ENCODE measurements at places on chromosomes 16 and 17.

GRCh38 chr17:80291260-80291659, 30.6 kb downstream of the RNF213 start:
- no peak for DNase-seq

DNA sequence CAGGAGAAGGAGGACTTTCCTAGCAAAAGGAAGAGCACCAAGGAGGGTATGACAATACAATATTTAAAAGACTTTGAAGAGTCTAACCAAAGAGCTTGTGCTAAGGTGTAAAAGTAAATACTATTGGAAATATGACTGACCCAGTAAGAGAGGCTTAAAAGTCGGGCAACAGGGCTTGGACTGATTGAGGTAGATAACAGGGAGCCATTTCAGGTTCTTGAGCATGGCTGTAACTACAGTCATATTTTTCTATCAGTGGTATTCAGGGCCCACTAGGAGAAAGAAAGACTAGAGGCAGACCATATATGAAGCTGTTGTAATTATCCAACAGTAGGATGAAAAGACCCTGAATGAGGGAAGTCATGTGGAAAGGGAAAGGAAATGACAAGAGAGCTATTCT, 62.3 kb downstream of the SMURF2 start:
- DNase-seq = no peak

DNA sequence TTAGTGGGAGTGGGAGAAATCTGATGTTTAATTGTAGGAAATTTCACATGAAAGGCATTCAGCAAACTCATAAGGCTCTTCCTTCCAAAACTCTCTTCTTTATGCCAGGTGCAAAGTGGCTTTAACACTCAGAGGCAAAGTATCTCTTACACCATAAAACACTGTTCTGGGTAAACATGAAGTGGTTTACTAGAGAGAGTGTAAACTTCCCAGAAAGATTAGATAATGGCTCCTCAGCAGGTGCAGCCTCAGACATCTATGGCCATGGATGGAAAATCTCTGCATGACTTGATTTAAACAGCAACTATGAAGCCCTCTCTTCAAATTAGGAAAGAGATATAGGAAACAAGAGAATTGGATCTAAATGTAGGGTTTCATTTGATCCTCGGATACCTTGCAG, 583.1 kb upstream of the SALL1 start:
- no peak for DNase-seq

DNA sequence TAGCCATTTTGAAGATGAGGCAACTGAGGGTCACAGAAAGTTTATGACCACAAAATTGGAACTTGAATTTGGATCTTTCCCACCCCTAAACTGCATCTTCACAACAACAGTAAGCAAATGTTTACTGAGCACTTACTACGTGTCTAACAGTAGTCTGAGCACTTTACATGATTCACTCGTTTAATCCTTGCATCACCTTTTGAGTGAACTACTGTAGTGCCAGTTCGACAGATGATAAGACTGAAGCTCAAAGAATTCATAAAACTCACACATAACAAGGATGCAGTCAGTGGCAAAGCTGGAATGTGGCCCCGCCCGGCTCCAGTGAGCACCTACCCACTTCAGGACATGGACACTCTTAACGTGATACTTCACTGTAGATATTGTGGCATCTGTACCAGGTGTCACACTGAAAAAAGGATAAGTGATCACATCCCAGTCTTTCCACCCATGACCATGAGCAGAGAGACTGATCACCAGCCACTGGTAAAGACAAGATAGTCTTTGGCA, 36.0 kb upstream of the HLF start:
- DNase-seq = no peak

- no peak for DNase-seq
These were observed 15.3 kb downstream of the RNF43 start for GRCh38 chr17:58402047-58402446.

DNA sequence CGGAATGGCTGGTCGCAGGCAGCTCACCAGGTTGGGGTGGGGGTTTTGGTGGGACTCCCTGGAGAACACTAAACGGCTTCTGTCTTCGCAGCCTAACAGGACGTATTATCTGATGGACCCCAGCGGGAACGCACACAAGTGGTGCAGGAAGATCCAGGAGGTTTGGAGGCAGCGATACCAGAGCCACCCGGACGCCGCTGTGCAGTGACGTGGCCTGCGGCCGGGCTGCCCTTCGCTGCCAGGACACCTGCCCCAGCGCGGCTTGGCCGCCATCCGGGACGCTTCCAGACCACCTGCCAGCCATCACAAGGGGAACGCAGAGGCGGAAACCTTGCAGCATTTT, 59.7 kb downstream of the PDPK1 start:
- no peak for DNase-seq

GRCh38 chr17:57708410-57708809, 36.7 kb downstream of the CCDC182 start:
- no peak for DNase-seq

- no peak for DNase-seq
These were observed 100.6 kb downstream of the ZNF423 start for GRCh38 chr16:49755313-49755620.

- no peak for DNase-seq
These were observed 573.7 kb upstream of the KIF2B start for GRCh38 chr17:53249036-53249435.

GRCh38 chr17:40531051-40531991, 29.9 kb upstream of the TNS4 start:
- peak; percentile 72 for DNase-seq

- no peak for DNase-seq
These were observed 86.0 kb downstream of the AIPL1 start for GRCh38 chr17:6348891-6349290.

DNA sequence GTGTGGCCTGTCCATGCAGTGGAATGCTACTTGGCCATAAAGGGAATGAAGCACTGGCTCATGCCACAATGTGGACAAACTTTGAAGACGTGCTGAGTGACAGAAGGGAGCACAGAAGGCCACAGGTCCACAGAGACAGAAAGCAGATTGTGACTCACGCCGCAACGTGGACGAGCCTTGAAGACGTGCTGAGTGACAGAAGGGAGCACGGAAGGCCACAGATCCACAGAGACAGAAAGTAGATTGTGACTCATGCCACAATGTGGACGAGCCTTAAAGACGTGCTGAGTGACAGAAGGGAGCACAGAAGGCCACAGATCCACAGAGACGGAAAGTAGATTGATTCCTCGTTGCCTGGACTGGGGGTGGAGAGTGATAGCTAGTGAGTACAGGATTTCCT, 19.2 kb downstream of the ZC3H18 start:
- DNase-seq = no peak

- no peak for DNase-seq
These were observed 19.0 kb upstream of the RMI2 start for GRCh38 chr16:11326084-11326736.

GRCh38 chr16:51154271-51155171, 3.5 kb upstream of the SALL1 start:
- no peak for DNase-seq

DNA sequence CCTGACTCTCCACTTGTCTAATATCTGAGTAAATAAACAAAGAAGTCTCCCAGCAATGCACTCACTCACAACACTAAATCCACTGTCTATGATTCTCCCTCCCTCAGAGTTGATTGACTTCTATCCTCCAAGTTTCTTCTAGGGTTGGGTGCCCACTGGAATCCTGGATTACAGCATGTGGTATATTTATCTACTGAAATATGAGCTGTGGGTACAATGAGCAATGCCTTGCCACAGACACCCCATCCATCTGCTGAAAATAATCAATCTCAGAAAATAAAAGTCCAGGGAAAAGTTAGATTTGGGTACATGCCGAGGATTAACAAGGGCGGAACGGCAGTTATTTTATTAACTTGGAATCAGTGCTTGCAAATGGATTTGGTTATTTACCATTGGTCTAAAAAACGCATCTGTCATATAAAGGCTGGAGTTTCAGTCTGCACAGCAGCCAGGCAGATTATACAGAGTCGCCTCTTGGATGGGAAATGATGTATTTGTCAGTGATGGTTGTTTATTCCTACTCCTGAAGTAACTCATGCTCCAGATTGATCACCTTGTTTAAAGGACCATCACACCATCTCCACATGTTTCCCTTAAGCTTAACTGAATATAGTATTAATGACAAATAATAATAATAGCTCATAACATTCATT, 193.9 kb upstream of the SOX9 start:
- DNase-seq = no peak

GRCh38 chr16:2385190-2385836, 43.9 kb upstream of the CCNF start:
- DNase-seq = no peak

Data from CD4-positive, alpha-beta T cell (primary cell).